ENCODE measurements at places on chromosomes 5 and 9. TPM values are rescaled to one million over a fixed set of nuclear protein-coding genes. Genes with fewer than 3 reads are reported as not detected.

Gene CNTFR
- total RNA-seq, result 0.06 TPM

Gene REEP2
- total RNA-seq, result 5.8 TPM

Gene SLCO4C1
- not detected for total RNA-seq

Gene FRMD3
- 5.4 TPM for total RNA-seq

Gene SLC25A2
- total RNA-seq, result not detected

Gene SLC6A18
- total RNA-seq, result not detected

Gene LCN1
- total RNA-seq, result 0.26 TPM

Gene OR1Q1
- total RNA-seq, result not detected

Gene PAPPA
- total RNA-seq, result 29.1 TPM

Gene SELENOP
- total RNA-seq, result 0.37 TPM

Gene NKD2
- 25.5 TPM for total RNA-seq

Gene IL4
- not detected for total RNA-seq

Gene CARTPT
- not detected for total RNA-seq

Gene STPG3
- not detected for total RNA-seq

Gene TAF11L3
- total RNA-seq, result not detected

Gene ZNF483
- 0.48 TPM for total RNA-seq

Gene SHISAL2B
- total RNA-seq, result not detected

Gene HRH2
- 0.34 TPM for total RNA-seq

Gene CD14
- 3.7 TPM for total RNA-seq

Gene CER1
- not detected for total RNA-seq

Gene SPIN1
- total RNA-seq, result 37.3 TPM

Gene RAPGEF6
- total RNA-seq, result 10.9 TPM

Gene RHOBTB3
- 8.1 TPM for total RNA-seq

Gene IL7R
- 0.30 TPM for total RNA-seq

Gene IFNA2
- total RNA-seq, result not detected

Gene IQGAP2
- 2.0 TPM for total RNA-seq

Gene CKMT2
- not detected for total RNA-seq

Gene PPIC
- 18.7 TPM for total RNA-seq

Gene SLC27A6
- 0.03 TPM for total RNA-seq

Gene PHF24
- total RNA-seq, result 0.09 TPM
